ENCODE measurements at places on chromosomes 16 and 17.

GRCh38 chr16:66115373-66115772 lies 251.1 kb upstream of the CDH5 start:
- no peak for DNase-seq

DNA sequence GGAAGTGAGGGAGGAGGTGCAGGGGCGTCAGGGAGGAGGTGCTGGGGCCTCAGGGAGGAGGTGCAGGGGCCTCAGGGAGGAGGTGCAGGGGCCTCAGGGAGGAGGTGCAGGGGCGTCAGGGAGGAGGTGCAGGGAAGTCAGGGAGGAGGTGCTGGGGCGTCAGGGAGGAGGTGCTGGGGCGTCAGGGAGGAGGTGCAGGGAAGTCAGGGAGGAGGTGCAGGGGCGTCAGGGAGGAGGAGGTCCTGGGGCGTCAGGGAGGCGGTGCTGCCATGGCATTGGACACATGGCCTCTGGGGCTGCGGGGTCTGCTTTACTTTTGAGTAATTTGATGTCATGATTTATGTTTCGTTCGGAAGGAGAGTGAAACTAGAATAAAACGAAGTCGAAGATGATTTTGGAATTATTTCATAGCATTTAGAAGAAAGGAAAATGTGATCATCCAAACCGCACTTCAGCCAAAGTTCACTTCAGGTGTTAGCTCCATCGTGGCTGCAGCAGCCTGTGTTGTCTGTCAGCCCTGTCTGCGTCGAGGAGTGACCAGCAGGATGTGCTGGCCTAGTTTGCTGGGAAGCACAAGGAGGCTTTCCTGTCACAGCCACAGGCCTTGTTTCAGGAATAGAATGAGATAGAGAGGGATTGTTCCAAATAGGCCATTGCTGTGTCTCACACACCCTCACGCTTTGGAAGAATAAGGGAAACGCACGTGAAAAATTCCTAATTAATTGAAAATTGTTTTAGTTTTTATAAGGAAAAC lies 42.8 kb downstream of the RAB11FIP3 start:
- no peak for DNase-seq

DNA sequence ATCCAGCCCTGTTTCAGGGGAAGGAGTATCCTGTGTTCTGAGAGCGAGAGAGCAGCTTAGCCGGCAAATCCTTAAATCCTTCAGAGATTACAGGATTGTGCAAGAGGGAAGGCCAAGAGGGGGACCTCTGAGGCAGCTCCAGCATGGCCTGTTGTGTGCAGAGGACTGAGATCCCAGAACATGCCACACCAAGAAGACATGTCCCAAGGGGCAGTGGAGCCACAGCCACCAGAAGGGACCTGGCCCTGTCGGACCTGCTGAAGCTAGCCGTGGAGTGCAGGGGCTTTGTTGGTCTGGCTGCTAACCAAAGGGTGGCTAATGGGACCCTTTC lies 1.6 kb upstream of the MRC2 start:
- no peak for DNase-seq

DNA sequence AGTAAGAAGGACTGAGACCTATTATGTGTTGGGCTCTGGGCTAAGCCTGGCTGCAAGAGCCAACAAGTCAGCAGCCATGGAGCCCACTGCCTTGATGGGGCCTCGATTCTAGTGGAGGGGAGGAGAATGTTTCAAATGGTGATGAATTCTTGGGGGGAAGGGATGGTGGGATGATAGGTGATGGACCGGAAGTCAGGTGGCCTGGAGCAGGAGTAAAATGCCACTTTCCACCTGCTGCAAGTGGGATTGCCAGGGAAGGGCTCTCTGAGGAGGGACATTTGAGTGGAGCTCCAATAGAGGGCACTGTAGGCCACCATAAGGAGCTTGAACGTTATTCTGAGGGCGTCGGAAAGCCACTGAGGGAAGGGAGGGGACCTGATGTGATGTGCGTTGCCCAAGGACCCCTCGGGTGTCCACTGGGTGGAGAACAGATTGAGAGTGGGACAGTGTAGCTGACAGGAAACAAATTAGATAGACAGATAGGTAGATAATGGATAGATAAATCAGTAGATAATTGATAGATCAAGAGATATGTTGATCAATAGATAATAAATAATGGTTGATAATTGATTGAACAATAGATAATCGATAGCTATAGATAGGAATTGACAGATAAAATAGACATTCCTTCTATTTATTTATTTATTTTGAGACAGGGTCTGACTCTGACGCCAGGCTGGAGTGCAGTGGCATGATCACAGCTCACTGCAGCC lies 18.2 kb upstream of the NXPH3 start:
- no peak for DNase-seq

DNA sequence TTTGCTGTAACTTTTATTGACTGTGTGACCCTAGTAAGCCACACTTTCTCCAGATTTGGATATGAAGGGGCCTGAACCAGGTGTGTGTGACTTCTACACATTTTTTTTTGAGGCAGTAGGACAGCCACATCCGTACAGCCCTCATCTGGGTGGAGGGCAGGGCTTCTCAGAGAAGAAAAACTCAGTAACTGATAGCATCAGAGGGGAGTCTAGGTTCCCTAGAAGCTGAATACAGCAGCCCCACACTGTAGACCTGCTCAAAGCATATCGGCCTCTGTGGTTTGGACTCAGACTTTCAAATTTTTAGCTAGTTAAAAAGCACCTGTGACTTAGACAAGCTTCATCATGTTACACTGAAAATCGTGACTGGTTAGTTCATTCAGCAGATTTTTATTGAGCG lies 10.8 kb downstream of the PRSS54 start:
- no peak for DNase-seq

DNA sequence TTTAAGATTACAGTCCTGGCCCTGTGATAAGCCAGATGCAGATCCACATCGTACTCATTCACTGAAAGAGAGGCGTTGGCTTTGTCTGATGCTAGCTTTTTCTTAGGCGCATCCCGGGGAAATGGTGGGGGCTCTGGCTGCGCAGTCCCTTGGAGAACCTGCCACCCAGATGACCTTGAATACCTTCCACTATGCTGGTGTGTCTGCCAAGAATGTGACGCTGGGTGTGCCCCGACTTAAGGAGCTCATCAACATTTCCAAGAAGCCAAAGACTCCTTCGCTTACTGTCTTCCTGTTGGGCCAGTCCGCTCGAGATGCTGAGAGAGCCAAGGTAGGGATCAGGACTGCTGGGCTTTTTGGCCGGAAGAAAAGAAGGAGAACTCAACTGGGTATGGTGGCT lies 24.0 kb downstream of the POLR2A start:
- no peak for DNase-seq

GRCh38 chr16:34803683-34804416 lies 1344.4 kb downstream of the TP53TG3F start:
- no peak for DNase-seq

- no peak for DNase-seq
Observed at GRCh38 chr16:49776085-49776595, 79.8 kb downstream of the ZNF423 start.

GRCh38 chr16:25270577-25270976 lies 12.9 kb upstream of the ZKSCAN2 start:
- DNase-seq, result no peak

DNA sequence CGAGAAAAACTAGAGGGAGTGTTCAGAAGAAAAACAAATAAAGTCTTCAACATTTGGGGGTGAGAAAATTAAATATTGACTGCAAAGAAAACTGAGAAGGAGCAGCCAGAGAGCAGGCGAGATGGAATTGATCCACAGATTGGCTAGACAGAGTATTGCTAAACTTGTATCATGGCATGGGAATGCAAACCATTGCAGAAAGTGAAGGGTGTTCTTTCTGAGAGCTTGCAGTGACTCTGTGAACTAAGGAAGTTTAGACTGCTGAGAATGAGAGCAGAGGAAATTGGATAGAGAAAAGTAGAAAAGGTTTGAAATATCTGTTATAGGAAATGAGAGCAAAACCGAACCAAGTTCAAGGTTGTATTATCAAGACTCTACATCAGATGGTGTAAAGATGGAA lies 191.5 kb downstream of the HS3ST3A1 start:
- DNase-seq, result no peak

DNA sequence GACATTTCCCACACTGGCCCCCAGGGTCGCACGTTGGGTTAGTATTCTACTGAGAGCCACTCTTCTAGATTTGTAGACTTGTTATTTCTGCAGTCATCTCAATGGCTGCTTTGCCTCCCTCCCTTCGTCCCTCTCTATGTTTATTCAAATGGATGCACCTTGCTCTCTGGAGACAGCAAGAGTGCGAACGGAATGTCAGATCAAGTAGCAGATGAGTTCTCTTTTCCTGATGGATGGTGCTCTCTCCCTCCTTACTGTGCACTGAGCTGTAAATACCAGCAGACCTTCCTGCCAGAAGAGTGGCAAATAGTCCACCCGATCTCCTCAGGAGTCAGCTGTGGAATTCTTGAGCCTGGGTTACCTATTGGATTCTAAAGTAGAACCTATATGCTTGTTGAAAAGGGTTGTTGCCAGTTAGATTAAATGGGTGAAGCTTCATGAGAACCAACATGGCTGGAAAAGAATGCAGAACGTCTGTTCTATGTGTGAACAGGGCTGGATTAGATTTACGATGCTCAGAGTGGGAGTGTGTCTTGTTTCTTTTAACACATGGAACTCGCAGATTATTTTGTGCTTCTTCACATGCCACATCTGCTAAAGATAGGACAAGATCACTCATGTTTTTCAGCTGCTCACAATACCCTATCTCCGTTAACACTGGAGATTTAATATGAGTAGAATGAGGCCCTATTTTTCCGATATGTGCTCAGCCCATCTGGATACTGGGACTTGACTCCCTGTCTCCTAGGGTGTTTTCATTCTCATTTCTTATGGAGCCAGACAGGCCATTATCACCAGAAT lies 6.1 kb downstream of the GNAO1 start:
- DNase-seq, result no peak

- DNase-seq, result no peak
Observed at GRCh38 chr17:66727634-66728570, 107.0 kb upstream of the CACNG5 start.

- no peak for DNase-seq
Observed at GRCh38 chr17:16342979-16343378, 10.3 kb downstream of the CENPV start.

- no peak for DNase-seq
Observed at GRCh38 chr16:56603589-56603988, 4.8 kb upstream of the MT2A start.

DNA sequence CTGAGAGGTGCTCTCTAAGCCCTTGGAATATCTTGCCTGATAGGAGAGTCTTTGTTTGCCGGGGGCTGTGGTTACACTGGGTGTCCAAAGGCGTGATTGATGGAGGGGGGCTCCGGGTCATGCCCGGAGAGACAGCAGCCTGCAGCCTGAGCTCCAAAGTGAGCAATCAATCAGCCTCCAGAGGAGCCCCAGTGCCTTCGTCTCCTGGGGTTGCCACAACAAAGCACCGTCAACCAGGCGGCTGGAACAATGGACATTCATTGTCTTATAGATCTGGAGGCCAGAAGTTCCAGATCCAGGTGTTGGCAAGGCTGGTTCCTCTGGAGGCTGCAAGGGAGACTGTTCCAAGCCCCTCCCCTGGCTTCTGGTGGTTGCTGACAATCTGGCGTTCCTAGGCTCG lies 24.0 kb upstream of the GINS2 start:
- no peak for DNase-seq

GRCh38 chr16:14545346-14545884 lies 84.6 kb downstream of the PARN start:
- DNase-seq, result no peak

DNA sequence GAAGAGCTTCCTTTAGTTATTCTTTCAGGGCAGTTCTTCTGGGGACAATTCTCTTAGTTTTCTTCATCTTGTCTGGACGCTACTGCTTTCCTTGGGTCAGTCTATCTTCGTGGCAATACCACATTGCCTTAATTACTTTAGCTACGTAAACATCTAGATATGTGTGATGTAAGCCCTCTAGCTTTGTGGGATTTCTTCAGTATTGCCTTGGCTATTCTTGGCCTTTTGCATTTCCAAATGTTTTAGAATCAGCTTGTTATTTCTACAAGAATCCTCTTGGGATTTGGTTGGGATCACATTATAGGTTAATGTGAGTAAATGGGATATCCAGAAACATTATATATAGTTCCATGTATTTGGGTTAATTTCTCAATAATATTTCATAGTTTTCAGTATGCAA lies 9.0 kb upstream of the ST6GALNAC2 start:
- DNase-seq, result no peak

DNA sequence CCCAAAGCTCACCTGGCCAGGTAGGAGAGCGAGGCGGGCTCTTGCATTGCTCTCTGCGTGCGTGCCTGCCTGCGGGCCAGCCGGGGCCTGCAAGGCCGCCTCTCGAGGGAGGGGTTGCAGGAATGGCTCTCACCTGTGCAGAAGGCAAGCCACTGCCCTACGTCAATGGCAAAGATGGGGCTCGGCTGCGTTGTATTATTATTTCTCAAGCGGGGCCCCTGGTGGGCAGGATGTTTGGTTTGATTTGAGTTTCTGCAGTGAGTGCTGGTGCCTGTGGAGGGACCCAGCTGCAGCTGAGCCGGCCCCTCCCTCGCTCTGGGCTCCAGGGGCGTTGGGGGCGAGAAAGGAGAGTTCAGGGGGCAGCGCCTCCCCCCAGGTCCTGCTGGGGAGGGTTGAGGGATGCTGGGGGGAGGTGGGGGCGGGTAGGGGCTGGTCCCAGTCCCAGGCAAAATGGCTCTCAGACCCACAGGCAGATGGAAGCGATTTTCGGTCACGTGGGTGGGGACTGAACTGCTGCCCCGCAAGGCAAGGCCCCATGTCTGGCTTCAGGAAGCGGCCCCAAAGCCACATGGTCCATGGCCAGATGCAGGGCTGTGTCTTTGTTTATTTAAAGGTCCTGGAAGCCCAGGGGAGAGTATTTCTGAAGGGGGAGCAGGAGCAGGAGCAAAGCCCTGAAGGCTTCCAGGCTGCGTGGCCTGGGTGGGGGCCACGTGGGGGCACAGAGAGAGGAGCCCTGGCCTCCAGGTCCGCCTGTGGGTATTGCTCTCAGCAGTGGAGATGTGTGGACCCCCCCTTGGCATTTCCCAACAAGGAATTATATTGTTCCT lies 338.8 kb downstream of the SEC14L1 start:
- DNase-seq, result no peak

DNA sequence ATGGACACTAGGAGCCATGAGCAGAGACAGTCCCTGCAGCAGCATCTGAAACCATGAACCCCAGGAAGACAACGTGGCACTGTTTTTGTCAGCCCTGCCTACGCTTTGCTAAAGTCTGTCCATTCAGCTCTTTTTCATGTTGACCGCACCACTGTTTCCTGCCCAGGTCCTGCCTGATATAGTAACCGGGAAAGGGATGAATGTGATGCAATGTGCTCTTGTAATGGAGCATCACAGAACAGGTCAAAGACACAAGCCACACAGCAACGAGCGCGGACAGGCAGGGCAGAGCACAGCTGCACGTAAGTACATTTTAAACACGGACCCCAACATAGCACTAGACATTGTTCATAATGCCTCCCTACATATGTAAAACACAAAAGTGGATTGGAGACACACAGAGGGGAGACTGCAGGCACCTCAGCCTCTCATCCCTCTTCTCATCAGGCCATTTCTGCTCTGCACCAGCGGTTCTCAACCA lies 16.9 kb upstream of the TNFRSF13B start:
- DNase-seq, result no peak

- no peak for DNase-seq
Observed at GRCh38 chr16:53629151-53629550, 74.5 kb downstream of the RPGRIP1L start.

DNA sequence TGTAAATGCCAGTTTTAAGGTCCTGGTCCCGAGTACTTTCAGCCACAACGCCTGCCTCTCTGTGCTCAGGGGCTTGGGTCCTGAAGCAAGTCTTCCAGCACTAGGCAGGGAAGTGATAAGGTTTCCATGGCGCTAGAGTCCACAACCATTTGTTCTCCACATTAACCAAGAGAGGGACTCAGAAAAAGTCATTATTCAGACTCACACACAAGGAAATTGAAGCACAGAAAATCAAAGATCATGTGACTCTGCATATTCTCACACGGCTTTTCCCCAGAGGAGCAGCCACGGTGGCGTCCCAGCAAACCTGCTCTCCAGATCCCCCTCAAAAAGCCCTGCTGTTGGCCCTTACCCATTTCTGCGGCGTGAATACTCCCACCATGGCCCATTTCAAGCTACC lies 9.7 kb downstream of the ENPP7 start:
- no peak for DNase-seq
